ENCODE measurements at places on chromosomes 11 and 22.

DNA sequence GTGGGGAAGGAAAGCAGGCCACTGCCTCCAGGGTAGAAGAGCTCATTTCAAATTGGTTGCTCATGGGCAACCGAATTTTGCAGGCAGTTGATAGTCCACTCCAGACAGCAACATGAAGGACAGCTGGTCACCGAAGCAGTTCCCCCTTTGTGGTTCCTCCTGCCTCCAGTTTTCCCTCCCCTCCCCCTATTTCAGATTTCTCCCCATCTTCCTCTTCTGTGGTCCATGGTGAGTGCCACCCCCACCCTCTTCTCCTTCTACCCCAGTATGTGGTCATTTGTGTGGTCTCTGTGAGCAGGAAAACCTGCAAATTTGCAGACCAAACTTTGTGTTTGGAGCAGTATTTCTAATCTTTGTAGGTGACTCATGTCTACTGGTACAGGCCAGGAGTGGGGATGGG lies 38.2 kb upstream of the PAK1 start:
- no peak for DNase-seq

DNA sequence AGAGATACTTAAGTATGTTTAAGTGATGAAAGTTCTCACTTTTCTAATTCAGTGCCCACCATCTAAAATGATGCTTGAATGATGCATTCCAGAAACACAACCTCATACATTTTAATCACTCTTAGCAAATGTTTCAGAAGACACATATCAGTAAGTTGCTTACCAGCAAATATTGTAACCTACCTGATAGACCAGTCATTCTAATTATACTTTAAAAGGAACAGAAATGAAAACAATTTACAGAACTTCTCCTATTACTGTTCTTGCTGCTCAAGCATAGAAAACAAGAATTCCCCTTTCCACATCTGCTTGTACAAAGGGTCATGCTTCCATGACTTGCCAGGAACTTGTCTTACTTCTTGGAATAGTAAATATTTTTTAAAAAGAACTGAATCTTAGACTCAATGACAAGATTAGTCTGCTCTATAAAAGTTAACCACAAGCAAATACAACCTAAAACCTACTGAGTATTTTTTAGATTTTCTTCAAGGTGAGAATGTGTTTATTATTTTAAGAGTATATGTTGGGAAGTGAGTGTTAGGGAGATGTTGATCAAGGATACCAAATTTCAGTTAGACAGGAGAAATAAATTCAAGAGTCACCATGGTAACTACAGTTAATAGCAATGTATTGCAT lies 82.0 kb upstream of the SC5D start:
- DNase-seq = no peak

DNA sequence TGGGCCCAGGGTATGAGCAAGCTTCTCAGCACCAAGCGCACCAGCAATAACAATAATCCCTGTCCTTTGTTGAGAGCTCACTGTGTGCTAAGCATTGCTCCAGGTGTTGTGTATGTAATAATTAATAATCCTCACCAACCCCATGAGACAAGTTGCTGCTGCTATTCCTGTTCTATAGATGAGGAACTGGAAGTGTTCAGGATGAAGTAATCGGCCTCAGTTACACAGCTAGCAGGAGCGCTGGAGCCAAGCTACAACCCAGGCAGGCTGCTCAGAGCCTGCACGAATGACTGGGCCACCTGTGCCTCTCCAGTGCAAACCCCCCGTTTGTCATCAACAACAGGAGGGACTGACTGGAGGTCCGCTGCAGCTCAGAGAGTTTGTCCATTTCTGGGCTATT lies 35.2 kb upstream of the CECR2 start:
- no peak for DNase-seq

DNA sequence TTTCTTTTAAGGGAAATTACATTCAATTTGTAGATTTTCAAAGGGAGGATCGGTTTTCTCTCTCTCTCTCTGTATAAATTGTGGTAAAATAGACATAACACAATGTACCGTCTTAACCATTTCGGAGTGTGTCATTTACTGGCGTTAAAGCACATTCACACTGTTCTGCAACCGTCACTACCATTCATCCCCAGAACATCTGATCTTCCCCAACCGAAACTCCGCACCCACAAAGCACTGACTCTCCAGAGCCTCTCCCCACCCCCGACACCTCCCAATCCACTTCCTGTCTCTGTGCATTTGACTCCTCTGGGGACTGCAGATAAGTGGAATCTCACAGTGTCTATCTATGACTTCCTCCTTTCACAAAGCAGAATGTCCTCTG lies 15.9 kb upstream of the GRAMD4 start:
- no peak for DNase-seq

- DNase-seq = no peak
These were observed 612.6 kb downstream of the TBC1D22A start for GRCh38 chr22:47374901-47375575.

DNA sequence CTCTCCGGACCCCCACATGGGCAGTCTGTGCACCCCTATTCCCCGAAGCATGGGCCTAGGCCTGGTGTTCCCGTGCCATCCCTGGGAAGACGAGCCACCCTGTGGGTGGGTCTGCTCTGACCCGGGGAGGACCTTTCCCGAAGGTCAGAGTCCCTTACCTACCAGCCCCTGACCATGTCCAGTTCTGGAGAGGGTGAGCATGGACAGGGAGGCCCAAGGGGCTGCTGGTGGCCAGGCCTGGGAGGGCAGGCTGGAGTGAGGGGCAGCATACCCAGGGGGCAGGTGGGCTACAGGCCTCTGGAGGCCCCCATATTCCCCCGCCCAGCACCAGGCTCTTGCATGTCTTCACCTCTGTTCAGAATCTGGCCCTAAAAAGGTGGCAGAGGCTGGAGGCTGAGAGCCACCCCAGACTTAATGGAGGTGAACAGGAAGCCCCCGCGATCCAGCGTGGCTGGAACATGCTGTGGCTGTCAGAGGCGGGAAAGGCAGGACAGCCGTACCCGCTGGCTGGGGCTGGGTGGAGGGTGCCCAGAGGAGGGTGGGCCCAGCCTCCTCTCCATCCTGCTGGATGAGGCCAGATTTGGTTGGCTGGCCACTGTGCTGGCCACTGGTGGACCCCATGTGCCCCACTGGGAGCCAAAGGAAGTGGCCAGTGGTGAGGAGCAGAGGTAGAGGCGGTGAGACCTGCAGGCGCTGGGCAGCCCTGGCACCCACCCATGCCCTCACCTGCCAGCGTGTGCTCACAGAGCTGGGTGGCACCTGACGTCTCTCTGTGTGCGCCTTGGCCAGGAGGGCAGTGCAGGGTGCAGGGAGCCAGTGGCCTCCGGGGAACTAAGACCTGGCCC lies 11.2 kb upstream of the SYT8 start:
- DNase-seq = no peak

GRCh38 chr11:128456566-128457268 lies 130.6 kb downstream of the ETS1 start:
- DNase-seq = no peak

- no peak for DNase-seq
These were observed 1.7 kb downstream of the TIMM10B start for GRCh38 chr11:6483015-6483414.

- no peak for DNase-seq
These were observed 42.2 kb downstream of the PDE2A start for GRCh38 chr11:72631806-72632731.

- no peak for DNase-seq
These were observed 22.4 kb upstream of the THY1 start for GRCh38 chr11:119445379-119445778.

DNA sequence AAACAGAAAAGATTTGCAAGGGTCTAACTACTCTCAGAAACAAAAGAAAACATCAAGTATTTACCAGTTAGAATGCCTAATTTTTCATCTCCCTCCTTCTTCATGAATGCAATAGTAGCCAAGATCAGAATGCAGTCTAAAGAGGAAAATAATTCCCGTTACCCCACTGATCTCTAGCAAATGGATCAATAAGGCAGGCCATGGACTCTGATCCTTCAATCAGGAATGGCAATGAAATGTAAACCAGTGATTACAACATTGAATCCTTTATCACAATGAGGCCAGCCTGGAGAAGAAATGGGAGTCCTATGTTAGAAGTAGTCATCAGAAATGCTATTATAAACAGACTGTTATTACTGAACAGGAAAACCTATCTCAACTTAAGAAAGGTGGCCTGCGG lies 106.6 kb downstream of the APOL5 start:
- no peak for DNase-seq
